ENCODE measurements at places on chromosomes 4 and X.

DNA sequence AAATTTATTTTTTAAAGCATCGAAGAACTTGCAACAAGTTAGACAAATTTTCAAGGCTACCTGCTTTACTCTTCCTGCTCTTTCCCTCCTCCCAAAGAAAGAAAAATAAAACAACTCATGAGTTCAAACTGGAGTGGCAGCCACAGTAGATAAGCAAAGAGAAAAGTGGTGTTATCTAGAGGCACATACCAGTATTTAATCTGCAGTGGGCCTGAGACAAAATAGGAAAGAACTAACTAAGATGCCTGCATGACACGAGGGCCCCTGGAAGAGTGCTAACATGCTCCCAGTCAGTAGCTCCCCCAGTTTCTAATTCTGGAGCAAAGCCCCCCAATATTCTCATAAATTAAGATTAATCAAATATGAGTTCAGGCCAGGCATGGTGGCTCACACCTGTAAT lies 7.9 kb downstream of the ARL9 start:
- DNase-seq, result no peak

GRCh38 chr4:140103676-140104075 lies 50.3 kb downstream of the MAML3 start:
- no peak for DNase-seq

DNA sequence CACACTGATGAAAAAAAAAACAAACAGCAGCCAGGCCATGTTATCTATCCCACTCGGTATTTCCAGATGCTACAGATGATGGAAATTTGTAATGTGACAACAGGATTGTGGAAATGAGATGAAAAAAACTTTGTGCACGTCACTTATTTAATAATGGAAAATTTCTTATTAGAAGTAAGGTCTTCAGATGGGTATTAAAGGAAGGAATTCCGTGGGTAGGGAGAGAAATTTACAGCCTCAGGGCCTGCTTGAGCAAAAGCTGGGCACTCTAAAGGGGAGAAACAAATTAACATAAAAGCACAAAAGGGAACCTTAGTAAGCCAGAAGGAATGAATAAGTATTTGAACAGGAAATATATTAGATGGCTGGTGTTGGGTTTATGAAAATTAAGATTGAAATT lies 4.2 kb upstream of the PKD2 start:
- no peak for DNase-seq

DNA sequence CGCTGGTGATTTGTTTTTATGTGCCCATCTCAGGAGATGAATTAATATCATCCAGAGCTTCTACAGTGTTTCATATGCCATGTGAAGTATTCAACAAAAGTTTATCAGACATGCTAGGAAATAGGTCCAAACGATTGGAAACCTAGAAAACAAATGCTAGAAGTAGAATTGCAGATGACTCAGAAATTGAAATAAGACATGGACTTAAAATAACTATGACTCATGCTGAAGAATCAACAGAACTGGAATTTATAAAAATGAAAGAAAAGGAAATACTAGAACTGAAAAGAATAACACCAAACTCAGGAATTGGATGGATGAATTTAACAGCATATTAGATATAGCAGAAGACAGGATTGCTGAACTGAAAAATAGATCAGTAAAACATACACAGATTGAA lies 172.7 kb upstream of the GIMD1 start:
- DNase-seq, result no peak

DNA sequence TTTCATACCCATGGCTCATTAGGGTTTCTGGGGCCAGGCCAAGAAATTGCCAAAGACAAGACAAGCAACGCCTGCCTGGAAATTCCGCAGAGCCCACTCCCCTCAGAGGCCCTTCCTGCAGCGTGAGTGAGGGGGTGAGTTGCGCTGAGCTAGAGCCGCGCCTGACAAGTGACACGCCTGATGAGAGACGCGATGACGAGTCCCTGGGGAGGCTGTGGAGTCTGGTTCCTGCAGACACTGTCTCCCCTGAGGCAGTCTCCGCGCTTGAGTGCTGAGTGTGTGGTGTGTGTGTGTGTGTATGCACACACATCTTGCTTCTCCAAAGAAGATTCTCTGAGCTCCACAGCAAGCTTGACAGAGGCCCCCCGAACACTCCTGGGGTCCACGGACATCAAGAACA lies 269.8 kb downstream of the BCOR start:
- no peak for DNase-seq

DNA sequence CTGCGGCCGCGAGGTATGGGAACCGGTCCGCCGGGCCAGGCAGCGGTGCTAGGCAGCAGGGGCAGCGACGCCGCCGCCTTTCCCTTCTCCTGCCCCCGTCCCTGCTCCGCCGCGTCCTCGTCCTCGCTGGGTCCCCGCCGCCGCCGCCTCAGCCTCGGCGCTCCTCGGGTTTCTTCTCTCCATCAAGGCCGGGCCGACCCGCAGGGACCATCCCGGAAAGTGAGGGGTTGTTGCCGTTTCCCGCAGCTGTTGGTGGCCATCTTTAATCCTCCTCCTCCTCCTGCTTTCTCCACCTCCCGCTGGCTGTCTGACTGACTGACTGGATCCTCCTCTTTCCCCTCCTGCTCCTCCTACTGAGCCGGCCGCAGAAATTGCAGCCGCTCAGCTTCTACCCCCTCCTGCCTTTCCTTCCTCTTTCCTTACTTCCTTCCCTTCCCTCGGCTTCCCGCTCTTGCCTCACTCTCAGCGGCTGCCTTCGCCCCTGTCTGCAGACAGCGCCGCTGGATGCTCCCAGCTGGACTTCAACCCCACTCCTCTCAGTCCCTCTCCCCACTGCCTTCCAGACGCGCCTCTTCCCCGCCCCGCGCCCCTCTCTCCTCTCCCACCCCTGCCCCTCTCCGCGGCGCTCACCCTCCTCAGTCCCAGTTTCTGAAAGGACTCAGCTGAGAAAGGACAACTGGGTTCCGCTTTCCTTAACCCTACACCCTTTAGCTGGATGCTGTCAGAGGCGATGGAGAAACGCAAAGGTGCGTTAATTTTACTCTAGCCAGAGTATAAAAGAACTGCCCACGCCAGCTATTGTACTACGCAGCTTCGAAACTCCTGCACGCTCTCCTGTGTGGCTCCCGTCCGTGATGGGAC lies at the start of gene WDFY3:
Gene WDFY3, minus strand, starts transcription at position 309 of the 861 bp plus-strand sequence. CDS start 106,099 bp downstream, outside the sequence.
- DNase-seq, result peak; percentile 58

DNA sequence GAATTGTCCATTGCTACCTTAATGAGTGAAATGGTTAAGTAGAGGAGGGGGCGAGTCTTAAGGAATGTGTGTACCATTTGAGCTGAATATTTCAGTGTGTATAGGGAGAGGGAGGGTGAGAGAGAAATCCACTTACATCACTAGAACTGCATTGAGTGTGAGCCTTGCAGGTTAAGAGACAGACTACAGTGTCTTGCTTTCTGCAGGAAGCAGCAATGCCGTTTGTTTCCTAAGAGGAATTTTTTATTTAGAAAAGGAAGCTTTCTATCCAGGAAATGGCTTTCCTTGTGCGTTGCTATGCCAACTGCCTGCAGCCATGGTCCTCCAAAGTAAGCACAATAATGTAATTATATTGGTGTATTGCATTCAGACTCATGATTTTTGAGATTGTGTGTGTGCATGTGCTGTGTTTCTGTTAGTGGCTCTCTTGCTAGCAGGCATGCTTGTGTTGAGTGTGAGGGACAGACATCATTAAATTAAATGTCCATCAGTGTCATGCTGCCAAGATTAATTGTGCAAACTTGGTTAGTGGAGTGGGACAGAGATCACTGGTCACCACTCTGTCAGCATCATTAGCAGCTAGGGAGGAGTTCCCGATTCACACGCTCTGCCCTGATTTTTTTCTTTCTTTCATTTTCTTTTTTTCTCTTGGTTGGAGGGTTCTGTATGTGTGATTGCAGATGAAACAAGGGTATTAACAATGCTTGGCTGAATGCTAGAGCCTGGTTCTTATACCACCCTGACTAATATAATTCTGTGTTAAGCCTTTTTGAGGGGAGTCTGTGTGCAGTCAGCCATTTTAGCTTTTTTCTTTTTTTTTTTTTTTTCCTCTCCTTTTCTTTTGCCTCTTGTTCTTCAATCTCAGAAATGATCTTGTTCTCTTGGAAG lies 164.3 kb downstream of the RAPGEF2 start:
- no peak for DNase-seq

- DNase-seq, result no peak
Observed at GRCh38 chr4:79413886-79414285, 5.9 kb upstream of the GK2 start.

DNA sequence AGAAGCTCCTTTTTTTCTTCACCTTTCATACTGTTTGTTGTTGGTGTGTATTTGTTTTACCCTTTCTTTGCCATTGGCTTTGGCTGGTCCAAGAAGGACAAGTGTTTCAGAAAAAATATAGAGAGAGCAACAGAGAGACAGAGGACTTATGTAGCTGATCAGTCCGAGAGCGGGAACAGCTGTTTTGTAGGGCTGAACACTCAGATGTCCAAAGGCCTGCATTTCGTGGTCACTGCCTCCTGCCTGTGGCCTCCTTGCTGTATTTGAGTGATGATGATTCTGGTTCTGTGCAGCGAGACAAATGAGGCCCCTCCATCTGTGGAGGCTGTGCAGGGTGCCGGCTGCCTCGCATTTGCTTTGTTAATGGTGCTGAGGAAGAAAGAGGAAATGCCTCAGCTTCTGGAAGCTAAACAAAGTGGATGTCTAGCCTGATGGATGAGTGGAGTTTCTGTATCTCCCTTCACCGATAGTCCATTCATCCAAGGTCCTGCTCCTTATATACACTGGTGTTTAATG lies 19.8 kb upstream of the STOX2 start:
- no peak for DNase-seq

- no peak for DNase-seq
Observed at GRCh38 chr4:128379860-128380259, 92.2 kb upstream of the PGRMC2 start.

DNA sequence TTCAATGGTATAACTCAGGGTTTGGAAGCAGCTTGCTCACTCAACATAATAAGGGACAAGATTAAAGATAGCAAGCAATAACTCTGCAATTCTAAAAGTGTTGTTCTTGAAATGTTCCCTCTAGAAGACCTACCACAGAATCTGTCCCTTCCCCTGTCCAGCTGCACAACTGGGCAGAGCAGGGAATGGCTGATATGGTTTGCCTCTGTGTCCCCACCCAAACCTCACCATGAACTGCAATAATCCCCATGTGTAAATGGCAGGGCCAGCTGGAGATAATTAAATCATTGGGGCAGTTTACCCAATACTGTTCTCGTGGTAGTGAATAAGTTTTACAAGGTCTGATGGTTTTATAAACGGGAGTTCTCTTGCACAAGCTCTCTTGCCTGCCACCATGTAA lies 19.1 kb downstream of the PRDM5 start:
- DNase-seq, result no peak

DNA sequence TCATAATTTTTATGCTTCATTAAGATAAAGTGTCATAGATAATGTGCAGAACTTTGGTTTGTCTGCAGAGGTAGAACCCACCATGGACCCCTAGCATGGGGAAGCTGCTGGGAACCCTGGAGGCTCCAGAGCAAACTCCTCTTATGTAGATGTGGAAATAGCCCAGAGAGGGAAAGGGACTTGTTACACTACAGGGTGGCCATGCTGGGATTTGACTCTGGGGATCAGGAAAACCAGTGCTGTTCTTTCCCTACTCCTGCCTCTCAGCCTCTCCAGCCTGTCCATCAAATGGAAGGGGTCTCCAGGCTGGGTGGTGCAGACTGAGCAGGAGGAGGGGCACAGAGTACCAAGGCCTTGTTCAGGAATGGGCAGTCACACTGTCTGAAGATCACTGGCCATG lies 54.2 kb downstream of the MSX1 start:
- DNase-seq, result no peak

DNA sequence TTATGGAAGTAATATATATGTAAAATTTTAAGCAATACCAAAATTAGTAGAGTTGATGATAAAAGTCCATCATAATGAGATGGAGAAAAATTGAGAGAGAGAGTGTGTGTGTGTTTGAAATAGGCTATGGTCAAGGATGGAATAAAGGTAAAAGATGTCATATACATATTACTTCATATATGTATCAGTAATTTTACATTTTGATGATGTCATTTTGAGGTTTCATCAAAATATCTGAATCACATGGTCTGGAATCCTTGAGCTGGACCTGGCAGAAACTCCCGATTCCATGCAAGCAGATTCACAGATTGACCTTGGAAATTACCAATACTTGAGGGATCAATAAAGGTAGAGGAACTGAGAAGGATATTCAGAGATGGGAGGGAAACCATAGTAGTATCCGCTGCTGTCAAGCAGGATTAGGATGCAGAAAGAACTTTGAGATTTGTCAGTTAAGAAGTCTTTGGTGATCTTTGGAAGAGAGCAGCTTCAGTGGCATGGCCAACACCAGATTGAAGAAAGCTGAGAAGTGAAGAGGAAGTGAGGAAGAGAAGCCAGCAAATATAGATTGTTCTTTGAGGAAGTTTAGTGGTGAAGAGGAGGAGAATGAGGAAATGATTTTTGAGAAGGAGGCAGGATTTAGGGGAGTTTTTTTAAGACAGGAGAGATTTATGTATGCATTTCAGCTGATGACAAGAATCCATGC lies 21.5 kb downstream of the DNAAF6 start:
- DNase-seq, result no peak

- DNase-seq, result no peak
Observed at GRCh38 chrX:130082244-130083106, 27.8 kb downstream of the ELF4 start.

- no peak for DNase-seq
Observed at GRCh38 chr4:11106759-11107158, 321.9 kb downstream of the HS3ST1 start.

DNA sequence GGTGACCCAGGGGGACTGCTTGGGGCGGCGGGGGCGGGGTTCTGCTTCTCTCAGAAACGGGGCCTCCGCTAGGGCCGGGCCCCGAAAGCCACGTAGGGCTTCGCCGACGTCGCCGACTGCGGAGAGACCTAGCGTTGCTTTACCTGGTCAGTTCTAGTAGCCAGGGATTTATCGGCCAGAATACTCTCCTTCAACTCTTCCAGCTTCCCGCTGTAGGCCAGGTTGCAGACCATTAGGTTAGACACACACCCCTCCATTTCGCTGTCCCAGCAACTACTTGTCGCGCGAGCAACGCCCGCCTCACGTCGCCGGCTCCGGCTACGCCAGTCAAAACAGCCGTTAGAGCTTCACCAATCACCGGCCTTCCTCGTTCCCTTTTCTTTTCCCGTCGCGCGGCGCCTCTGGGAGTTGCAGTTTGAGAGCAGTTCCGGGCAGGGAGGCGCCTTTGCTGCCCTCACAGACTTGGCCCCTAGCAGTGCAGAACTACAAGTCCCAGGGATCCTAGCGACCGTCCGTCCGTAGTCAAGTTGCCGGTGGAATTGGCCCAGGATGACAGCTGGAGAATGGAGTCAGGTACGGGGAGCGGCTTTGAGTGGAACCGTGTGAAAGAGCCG lies at the start of the genes ATG4A and PSMD10:
Gene ATG4A, plus strand, starts transcription at position 515 of the 614 bp plus-strand sequence. Its CDS starts 49 bp downstream, at position 564.
Gene PSMD10, minus strand, starts transcription at position 279 of the 614 bp plus-strand sequence. Its CDS starts 22 bp downstream, at position 257.
- peak; percentile 85 for DNase-seq
